ENCODE measurements at places on chromosomes 16 and 17.

DNA sequence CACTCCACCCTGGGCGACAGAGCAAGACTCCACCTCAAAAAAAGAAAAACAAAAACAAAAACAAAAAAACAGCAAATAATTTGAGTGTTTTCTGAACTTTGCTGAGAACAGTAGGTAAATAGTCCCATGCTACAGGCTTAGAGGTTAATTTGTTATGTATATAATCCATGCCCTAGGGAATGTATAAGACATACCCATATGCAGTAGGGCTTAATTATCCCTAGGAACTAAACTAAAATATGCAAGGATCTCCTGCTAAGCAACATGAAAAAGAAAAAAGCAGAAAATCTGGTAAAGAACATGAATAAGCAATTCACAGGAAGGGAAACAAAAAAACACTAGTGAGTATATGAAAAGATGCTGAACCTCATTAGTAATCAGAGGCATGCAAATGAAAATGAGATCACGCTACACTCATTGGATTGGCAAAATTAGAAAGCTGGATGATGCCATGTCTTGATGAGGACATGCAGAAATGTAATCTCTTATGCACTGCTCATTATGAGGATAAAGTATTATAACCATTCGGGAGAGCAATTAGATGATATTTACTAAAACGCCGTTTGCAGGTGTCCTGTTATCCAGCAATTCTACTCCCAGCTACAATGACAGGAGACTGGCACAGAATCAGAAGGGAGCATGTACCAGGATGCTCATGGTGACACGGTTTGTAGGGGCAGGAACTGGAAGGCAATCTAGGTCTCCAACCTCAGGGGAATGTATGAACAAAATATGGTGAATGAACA, 5.6 kb downstream of the KCTD13 start:
- DNase-seq, result no peak

DNA sequence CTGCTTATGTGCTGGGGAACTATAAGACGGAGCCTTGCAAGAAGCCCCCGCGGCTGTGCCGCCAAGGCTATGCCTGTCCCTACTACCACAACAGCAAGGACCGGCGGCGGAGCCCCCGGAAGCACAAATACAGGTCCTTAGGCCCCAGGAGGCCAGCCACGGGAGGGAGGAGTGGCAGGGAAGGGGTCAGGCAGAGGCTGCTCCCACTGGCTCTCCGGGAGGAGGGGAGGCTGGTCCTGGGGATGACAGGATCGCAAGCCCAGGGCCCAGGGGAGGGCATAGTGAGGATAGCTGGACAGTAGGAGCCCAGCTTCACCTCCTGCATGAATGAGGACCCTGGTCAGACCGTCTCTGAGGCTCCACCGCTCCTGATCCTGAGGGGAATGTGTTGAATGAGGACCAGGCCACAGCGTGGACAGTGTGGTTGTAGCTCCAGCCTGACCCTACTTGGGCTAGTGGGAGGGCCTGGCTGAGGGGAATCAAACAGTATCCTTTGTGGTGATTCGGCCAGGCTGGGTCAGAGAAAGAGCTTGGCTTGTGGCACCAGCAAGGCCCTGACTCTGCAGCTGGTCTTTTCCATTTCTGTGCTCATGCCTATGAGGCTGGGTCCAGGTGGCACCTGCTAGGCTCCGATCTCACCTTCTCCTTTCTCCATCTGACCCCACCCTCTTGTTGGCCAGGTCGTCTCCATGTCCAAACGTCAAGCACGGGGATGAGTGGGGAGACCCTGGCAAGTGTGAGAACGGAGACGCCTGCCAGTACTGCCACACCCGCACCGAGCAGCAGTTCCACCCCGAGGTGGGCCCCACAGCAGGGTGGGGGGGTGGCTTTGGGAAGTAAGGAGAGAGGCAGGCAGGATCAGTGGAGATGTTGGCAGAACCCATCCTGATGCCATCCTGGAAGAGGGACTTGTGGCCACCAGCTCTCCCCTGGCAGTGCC, 28.7 kb downstream of the UNK start:
- no peak for DNase-seq

- DNase-seq, result no peak
These were observed 11.6 kb upstream of the RNF213 start for GRCh38 chr17:80248894-80249710.

DNA sequence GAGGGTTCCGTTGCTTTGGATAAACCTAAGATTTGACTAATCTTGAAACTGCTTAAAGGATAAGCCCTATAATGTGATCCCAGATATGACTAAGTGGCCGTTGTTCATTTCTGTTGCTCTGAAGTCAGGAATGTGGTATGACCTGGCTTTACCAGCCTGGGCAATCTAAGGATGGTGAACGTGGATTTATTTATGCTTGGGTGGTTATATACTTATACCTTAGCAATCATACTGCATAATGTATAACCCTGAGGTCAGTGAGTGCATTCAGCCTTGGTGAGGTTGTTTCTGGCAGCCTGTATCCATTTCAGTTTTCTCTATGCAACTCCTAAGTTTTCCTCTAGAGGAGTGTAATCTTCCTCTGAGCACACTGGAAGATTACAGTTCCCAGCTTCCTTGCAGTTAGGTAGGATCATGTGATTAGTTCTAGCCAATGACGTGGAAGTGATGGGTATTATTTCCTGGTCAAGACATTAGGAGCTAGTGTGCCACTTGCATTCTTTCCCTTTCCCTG, 41.9 kb downstream of the FTO start:
- no peak for DNase-seq

Data from activated T-cell treated with anti-CD3 and anti-CD28 coated beads for 1 hour (primary cell).